ENCODE measurements at places on chromosomes 5 and 9.
A peak's percentile ranks its signal among the peaks of the same experiment; 100 is the strongest.

GRCh38 chr9:99433555-99433954 is 211.5 kb downstream of the SEC61B start:
- DNase-seq = peak; percentile 98

- DNase-seq = no peak
Observed at GRCh38 chr5:152288499-152288898, 116.6 kb downstream of the NMUR2 start.

DNA sequence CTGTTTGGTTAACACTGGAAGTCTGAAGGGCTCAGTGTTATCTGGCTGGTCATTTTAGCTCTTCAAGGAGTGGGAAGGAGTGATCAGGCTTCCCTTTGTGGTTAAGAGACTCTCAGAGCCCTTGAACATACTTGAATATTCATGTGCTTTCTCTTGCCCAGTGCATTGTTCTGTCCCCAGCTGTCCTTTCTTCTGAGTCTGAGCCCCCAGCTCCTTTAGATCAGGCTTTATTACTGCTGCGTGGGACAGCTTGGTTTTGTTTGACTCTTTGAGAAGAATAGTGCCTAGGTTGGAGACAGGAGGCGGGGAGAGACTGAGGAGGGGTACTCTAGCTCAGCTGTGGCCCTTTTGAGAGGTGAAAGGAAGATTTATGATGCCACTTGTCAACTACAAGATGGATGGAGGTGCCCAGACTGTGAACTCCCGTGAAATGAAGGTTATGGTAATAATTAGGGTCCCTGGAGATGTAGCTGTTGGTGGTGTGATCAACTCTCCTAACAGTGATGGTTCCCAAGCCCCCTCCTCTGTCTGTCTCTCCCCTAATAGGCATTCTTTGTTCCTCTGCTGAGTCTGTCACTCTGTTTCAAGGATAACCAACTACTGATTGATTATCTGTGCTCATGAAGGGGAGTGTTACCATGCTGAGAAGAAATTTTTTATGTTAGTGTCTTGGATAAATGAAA is 83.1 kb upstream of the GLRA1 start:
- no peak for DNase-seq

DNA sequence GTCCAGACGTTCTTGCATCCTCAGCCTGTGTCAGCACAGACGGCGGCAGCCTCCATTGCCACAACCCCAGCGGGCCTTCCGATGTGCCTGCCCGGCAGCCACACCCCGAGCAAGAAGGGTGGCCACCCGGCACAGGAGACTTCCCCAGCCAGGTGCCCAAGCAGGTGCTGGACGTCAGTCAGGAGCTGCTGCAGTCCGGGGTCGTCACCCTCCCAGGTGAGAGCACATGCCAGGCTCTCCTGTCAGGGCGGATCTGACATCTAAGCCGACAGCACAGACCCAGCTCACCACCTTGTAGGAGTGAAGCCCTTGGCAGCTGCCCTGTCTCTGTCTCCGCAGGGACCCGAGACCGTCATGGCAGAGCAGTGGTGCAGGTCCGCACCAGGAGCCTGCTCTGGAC is 48.3 kb upstream of the LRRC14B start:
- no peak for DNase-seq

- DNase-seq = no peak
Observed at GRCh38 chr5:130966990-130967525, 198.0 kb downstream of the HINT1 start.

GRCh38 chr9:13915591-13916301 is 398.2 kb downstream of the NFIB start:
- peak; percentile 9 for DNase-seq

All from RKO (cell line).